HS-5 (cell line): ENCODE measurements at places on chromosomes 5 and 9.

DNA sequence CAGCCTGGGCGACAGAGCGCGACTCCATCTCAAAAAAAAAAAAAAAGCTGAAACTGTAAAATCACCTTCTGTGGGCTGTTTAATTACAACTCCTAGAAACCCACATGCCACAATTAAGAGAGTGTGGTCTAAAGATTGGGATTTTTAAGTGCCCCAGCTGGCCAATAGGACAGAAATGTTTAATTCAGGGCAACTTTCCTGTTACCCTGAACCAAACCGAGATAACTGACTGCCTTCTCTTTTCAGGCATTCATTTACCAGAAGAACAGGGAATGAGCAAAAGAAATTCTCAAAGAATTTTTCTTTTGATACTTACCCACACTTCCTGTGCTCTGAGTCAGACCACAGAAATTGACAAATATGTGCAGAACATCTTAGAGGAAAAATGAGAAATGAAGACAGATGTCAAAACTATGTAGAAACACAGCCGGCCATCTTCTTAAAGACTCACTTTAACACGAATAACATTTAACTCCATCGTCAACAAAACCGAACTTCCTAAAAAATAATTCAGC, 221.3 kb upstream of the DAPK1 start:
- peak; percentile 78 for DNase-seq

- DNase-seq: no peak
Measured at GRCh38 chr5:100432741-100433140, 102.4 kb upstream of the FAM174A start.

GRCh38 chr5:1349246-1349645, 4.3 kb upstream of the CLPTM1L start:
- DNase-seq: no peak

GRCh38 chr9:89514956-89515355, 17.0 kb upstream of the SEMA4D start:
- no peak for DNase-seq

DNA sequence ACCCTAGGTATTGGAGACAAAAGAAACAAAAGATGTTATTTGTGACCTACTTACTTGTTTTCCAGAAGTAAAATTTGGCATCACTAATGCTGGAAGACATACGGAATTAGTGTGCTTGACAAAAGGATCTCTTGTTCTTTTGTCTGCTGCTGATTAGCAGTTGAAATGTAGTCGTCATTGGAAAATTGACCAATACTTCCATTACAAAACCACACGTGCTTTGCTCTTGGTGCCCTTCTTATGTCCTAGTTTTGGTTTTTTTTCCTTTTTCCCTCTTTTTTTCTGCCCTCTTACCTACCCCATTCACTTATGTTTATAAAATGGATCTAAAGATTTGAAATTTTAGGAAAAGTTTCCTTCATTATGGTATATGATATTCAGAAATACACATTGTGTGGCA, 197.4 kb downstream of the FER start:
- DNase-seq: no peak

- DNase-seq: no peak
Measured at GRCh38 chr9:111857555-111858211, 38.9 kb upstream of the UGCG start.

DNA sequence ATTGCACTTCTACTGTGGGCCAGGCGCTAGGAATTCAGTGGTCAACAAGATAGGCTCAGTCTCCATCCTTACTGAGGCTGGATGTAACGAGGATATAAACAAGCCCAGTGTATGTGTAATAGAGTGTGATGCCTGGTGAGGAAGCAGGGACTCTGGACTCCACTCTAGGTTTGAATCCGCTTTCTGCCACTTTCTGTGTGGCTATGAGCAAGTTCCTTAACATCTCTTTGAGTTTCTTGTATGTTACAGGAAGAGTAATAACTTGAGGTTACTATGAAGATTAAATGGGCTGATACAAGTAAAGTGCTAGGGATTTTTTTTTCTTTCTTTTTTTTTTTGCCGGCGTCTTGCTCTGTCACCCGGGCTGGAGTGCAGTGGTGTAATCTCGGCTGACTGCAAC, 12.4 kb downstream of the DOCK2 start:
- no peak for DNase-seq

DNA sequence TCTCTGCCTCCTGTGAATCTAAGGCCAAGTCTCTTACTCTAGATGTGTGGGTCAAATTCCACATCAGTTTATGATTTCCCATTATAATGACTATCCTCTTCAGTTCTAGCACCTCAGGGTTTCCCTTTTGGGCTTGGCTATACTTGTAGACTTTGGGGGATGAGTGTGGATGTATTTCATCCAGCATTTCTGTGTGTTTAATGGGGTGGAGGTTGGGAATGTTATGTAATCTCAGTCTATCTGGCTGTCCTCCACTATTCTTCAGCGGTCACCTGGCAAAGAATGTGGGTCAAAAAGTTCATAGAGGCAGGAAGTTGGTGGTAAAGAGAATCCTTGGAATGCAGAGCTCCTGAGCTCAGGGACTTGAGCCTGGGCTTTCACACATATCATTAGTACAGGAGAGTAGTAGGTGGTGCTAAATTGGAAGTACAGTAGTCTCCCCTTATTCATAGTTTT, 64.9 kb downstream of the CFAP95 start:
- peak; percentile 54 for DNase-seq

DNA sequence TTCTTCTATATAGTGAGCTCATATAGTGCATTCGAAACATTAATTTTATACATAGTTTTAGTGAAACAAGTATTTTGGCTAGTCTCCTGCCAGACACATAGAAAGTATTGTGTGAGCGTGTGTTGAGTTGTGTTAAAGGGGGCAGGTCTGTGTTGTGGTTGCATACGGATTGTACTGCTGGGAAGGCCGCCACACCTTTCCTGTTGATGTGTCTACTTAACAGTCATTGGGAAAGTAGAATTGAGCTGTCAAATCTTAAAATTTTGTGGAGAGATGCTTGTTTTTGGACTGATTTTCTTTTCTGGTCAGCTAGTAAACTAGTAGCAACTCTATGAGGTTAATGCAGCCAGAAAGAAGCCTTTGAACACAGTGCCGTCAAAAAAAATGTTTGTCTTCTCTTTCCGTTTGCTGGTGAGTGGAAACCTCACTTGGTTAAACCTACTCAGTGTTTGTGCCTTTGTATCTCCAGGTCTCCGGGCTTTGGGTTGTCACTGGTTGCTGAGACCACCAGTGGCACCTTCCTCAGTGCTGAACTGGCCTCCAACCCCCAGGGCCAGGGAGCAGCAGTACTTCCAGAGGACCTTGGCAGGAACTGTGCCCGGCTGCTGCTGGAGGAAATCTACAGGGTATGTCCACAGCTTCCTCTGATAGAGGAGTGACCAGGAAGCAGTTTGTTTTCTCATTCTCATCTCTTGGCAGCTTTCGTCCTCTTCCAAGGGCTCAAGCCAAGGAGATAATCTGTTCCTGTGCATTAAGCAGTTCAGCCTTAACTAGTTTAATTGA, 51.5 kb downstream of the RCL1 start:
- DNase-seq: no peak
